Dermis blood vessel endothelial cell (primary cell): ENCODE measurements at places on chromosomes 5 and 9. TPM values are rescaled to one million over a fixed set of nuclear protein-coding genes. Genes with fewer than 3 reads are reported as not detected.

Gene C5orf46
- not detected in 2 replicates for total RNA-seq

Gene GABRP
- total RNA-seq: 0.51 and 0.84 TPM in 2 replicates

Gene IFNA7
- total RNA-seq: not detected in 2 replicates

Gene ARL14EPL
- total RNA-seq: under 0.01 TPM in 1 of 2 replicates, not detected in the other

Gene AGXT2
- 0.05 TPM in 1 of 2 replicates, not detected in the other for total RNA-seq

Gene HTR1A
- not detected in 2 replicates for total RNA-seq

Gene PRXL2C
- total RNA-seq: 18.0 and 22.5 TPM in 2 replicates
